ENCODE measurements at places on chromosomes 1 and 21.

GRCh38 chr1:29640428-29640785 lies 404.1 kb downstream of the PTPRU start:
- no peak for DNase-seq

- DNase-seq = no peak
Observed at GRCh38 chr1:204464187-204464631, 30.4 kb downstream of the PIK3C2B start.

DNA sequence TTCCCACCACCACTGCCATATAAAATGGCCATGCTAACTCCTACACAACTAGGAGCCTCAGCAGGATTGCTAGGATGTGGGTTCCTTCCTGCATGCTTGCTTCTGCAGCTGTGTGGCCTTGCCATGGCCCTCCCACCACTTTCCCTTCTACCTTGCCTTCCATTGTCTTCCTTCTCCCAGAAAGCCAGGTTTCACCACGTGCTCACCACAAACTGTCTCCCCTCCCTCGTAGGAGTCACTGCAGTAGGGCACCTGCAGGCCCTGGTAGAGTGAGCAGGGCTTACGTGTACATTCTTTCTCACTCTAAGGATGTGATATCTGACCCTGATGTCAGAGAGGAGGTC lies 3.7 kb downstream of the C1orf226 start:
- no peak for DNase-seq

DNA sequence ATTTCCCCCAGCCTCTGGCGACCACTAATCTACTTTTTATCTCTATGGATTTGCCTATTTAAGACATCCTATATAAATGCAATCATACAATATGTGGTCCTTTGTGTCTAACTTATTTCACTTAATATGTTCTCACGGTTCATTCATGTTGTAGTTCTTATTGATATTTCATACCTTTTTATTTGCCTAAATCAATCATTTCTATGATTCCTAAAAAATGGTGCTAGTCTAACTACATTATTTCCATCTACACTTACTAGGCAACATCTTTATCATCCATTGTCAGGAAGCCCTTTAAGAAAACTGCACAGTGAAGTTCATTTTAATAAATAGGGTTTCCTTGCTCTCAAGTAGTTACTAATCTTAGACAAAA lies 380 bp upstream of the FBXO28 start:
- DNase-seq = no peak

DNA sequence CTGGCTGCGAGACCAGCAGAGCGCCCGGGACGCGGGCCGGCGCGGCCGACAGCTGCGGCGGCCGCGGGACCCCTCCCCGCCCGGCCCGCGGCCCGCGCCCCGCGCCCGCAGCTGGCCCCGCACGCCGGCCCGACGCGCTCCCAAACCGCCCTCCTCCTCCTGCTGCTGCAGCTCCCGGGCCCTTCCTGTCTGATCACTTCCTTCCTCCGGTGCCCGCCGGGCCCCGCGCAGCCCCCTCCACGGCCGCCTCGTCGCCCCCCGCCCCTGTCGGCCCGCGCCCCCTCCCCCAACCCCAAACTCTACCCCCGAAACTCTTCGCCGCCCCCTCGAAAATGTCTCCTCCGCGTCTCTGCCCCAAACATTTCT lies 594 bp downstream of the LUZP1 start:
- DNase-seq = no peak

DNA sequence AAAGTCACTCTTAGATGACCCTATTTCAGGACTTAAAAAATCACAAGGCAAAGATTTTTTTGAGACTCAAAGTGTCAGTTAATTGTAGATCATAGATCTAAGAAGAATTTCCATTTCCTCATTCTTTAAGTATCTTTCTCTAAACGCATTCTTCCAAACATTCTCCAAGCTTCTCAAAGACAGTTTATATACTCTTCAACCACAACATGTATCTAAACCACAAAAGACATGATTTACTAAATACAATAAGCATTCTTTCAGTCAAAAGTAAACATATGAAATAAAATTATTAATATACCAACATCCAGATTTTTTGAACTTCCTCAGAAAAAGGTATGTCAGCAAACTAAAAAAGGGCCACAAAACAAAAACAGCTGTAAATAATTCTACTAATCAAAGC lies 24.4 kb downstream of the RC3H1 start:
- no peak for DNase-seq

DNA sequence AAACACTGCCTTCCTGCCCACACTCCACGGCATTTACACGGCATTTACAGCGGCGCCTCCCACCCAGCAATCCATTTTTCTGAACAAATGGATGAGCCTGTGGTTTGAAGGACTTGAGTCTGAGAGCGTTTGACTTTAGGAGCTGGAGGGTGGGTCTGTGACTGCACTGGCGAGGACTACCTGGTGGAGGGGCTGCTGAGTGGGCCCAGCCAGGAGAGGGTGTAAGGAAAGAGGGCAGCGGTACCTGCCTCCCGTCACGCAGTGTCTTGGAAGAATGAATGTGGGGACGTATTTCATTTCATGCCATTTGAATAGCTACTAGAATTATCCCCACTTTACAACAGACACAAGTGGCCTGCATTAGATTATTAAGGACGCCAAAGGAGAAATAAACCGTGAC lies 62.9 kb downstream of the B3GALT5 start:
- DNase-seq = no peak

GRCh38 chr1:64745181-64745985 lies 508 bp downstream of the RAVER2 start:
- DNase-seq = no peak

DNA sequence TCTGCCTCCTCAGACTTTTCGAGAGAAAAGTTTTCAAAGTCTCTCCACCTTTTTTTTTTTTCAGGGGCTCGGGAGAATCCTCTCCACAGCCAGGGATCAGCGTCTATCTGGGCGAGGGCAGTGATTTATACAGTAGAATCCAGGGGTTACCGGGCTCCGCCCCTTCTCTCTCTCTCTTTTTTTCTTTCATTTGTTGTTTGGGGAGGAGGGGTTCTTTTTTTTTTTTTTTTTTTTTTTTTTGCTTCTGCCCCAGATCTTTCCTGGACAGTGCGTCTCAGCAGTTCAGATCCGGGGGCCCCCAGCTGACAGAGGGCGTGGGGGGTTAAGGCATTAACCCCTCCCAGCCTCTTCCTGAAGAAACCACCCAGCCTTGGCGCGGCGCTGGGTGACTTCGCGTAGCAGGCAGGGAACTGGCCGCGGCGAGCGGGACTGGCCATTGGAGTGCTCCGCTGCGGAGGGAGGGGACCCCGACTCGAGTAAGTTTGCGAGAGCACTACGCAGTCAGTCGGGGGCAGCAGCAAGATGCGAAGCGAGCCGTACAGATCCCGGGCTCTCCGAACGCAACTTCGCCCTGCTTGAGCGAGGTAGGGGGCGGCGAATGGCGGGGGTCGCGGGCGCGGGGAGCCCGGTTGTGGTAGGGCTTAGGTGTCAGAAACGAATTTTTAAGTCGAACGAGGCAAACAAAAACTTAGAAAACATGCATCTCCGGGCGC lies at the start of gene S1PR1:
Gene S1PR1, plus strand, starts transcription at position 504 of the 713 bp plus-strand sequence. CDS start 1,966 bp downstream, outside the sequence.
- no peak for DNase-seq

- DNase-seq = no peak
Observed at GRCh38 chr1:22810378-22810777, 99.7 kb downstream of the EPHB2 start.

- DNase-seq = no peak
Observed at GRCh38 chr21:28200726-28201125, 792.0 kb downstream of the LTN1 start.

GRCh38 chr1:162361349-162361748 lies 15.3 kb downstream of the SPATA46 start:
- DNase-seq = no peak

Measured in cerebellar nuclear complex (tissue), 1 donor.